ENCODE measurements at places on chromosomes 16 and 17.

DNA sequence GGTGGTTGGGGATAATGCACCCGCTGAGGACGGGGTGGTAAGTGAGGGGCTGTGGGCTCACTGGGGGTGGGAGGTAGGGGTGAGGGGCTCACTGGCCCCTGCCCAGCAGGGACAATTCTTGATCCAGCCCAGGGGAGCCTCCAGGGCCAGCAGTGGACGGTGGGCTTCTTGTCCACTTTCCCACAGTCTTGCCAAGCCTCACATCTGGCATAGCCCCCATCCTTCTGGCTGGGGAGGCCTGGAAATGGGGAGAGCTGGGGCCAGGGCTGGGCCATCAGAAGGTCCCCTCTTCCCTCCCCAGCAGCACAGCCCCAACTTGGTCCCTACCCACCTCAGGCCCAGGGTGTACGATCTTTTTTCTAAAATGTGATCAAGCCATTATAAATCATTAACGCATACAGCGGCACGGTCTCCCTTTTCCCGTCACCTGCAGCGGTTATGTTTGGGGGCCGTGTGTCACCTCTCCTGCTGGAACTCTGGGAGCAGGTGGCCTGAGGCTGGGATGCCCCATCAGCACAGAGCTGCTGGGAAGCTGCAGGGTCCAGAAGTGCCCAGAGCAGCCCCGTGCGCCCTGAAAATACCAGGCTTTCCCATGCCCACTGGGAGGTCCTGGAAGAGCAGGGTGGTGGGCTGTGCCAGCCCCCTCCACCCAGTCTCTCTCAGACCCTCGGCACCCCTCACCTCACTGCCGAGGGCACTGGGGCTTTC lies 7.2 kb upstream of the SETD6 start:
- DNase-seq: no peak

- peak; percentile 88 for DNase-seq
These were observed 22.2 kb downstream of the TRPV3 start for GRCh38 chr17:3535253-3535995.

DNA sequence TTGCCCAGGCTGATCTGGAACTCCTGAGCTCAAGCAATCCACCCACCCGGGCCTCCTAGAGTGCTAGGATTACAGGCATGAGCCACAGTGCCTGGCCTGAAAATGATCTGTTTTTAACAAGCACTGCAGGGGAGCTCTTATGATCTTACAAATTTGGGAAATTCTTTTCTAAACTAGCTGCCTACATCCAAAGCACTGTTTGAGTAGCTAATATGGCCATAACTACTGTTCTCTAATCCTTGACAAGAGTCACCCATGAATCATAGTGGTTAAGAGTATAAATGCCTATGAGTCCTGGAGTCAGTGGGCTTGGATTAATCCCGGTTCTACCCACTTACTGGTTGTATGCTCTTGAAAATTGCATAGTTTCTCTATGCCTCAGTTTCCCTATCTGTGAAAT lies 1.4 kb upstream of the CPPED1 start:
- no peak for DNase-seq

- DNase-seq: no peak
These were observed 11.4 kb upstream of the DUS1L start for GRCh38 chr17:82076785-82077591.

- no peak for DNase-seq
These were observed 16.6 kb upstream of the MLYCD start for GRCh38 chr16:83882163-83882885.

GRCh38 chr17:37671824-37672547 lies 28.7 kb upstream of the DDX52 start:
- no peak for DNase-seq

DNA sequence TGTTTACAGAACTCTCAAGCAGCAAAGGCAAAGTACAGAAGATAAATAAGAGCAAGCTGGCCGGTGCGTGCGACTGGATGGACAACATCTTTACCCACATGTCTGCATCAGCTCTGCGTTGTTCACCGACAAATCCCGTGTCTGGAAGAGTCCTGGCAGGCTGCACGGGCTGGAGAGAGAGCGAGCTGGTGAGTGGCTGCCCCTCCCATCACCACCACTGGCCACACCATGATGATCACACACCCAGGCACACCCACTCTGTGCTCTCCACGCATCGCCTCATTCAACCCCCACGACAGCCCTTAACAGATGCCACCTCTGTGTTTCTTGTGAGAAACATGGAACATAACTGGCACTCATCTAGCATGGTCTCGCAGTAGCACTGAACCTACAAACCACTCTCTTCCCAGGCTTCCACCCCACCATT lies 59.2 kb downstream of the ANKRD11 start:
- no peak for DNase-seq

GRCh38 chr16:50956637-50957036 lies 194.4 kb downstream of the SALL1 start:
- no peak for DNase-seq

DNA sequence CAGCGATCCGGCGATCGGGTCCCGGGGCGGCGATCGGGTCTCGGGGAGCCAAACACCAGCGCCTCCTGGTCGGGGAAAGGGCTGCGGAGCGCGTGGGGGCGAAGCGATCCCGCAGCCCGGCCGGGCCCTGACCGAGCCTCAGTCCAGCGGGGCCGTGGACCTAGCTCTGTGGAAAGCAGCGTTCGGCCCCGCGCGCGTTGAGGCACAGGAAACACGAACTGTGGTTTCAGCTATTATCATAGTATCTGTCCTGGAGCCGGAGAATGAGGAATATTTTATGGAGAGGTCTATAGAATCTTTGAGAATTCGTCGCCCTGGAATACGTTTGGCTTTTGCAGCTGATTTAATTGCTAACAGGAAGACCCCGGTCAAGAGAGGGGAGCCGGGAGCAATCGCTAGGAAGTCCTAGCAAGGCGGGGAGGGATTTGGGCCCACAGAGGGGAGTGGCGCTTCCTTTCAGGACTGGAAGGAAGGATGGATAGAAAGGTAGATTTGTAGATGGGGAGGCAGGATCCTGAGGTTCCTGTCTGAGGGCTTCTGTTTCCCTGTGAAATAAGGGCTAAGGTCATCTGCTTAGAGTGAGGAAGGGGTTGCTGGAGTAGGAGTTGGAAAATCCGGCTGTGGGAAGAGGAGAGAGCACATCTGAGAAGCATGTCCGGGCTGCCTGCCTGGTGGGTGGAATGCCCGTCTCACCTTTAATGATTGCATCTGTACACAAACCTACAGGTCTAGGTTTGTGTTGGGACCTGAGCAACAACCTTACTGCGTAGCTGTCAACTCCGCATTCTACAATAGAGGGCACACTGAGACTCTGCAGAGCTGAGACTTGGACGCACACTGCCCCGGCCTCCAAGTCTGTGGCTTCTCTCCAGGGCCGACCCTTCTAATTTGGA lies 770 bp downstream of the CCNF start:
- peak; percentile 44 for DNase-seq

- DNase-seq: peak; percentile 70
These were observed 6.2 kb upstream of the SLC25A19 start for GRCh38 chr17:75295201-75296158.

All from common myeloid progenitor, CD34-positive (primary cell).